ENCODE measurements at places on chromosomes 2 and 18. TPM values are rescaled to one million over a fixed set of nuclear protein-coding genes. Genes with fewer than 3 reads are reported as not detected.

GRCh38 chr18:23135550-23136325, 453 bp downstream of the CABLES1 start:
- no peak for DNase-seq

Gene RPS27A
- total RNA-seq = 395 TPM

DNA sequence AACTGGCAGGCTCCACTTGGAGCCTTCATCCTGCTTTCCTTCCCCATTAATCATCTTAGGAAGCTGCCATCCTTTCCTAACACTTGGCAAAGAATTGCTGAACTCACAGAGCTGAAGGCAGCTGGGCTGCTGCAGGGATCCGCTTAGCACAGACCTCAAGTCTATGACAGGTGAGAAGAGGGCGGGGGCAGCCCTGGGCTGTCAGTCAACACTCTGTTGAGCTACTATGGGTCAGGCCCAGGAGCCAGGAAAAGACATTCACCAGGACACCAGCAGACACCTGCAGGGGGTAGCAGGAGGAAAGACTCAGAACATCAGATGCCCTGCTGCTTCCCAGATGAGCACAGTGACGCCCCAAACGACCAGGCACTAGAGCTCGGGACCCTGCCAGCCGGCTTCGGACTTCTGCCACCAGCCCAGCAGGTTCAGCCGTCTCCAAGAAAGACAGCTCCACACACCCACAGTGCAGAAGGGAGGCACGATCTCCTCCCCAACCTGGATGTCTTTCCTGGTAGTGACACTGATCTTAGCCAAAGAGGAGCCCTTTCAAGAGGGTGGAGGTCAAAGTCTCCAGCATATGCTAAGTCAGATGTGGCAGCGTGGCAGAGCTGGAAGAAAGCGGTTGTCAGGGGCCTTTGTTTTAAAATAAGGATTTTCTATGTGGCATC, 55.2 kb downstream of the SNORC start:
- no peak for DNase-seq

DNA sequence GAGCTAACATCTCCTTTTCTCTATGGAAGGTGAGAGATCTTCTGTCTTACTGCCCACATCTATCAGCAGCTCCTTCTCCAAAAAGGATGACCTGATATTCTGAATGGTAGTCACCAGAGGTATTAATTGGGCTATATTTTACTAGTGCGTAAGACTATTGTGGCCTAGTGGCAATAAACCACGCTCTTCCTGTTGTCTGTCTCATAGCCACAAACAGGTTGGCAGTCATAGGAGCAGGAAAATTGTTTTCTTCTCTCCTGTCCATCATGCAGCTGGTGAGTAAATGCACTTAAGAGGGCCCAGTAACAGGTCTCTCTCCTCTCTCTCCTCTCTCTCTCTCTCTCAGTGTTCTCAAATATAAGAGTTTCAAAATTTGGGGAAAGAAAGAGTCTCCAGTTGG, 856.8 kb upstream of the ACVR2A start:
- no peak for DNase-seq

DNA sequence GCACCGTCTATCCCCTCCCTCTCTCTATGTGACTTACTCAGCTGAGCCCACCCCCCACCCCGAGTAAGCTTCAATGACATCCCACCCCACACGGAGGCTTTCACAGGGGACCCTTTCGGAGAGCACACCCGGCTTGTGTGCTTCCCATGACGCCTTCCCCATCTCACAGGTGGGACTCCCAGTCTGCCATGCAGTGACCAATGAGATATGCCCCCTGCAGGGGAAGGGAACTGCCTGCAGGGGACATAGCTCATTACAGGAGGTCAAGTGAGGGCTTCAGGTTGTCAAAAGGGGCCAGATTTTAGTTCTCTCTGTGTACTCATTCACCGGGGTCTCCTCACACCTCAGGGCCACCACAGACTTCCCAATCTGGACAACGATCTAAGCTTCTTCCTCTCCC, 112.6 kb downstream of the GAREM1 start:
- DNase-seq = no peak

Gene CDCA7
- total RNA-seq = 1.00 TPM

GRCh38 chr2:72892506-72893173, 5.4 kb downstream of the SPR start:
- DNase-seq = peak; percentile 80

- no peak for DNase-seq
These were observed 57.2 kb upstream of the ACVR1 start for GRCh38 chr2:157933160-157933920.

- DNase-seq = no peak
These were observed 65.4 kb upstream of the HNRNPA3 start for GRCh38 chr2:177147093-177147694.

GRCh38 chr2:27992787-27993401, 102.4 kb downstream of the BABAM2 start:
- DNase-seq = no peak

Gene TMEM17
- 1.4 TPM for total RNA-seq

Measured in cardiac septum (tissue), 1 donor.